Uterus (tissue), 4 donors: ENCODE measurements at places on chromosomes 4 and X. TPM values are rescaled to one million over a fixed set of nuclear protein-coding genes. Genes with fewer than 3 reads are reported as not detected.

- H3K4me1 ChIP-seq, result no peaks in the 10 kb centered on the region
- no peak overlapping the region for H3K4me3 ChIP-seq
- no peaks in the 10 kb centered on the region for H3K36me3 ChIP-seq
- no peaks in the 10 kb centered on the region for H3K27me3 ChIP-seq
- DNase-seq, result no peak
Measured at GRCh38 chr4:153266988-153267387, 62.7 kb downstream of the TRIM2 start.

GRCh38 chr4:36235306-36235705 lies 9.0 kb downstream of the ARAP2 start:
- no peak overlapping the region for H3K27ac ChIP-seq
- H3K27me3 ChIP-seq, result no peaks in the 10 kb centered on the region
- H3K4me1 ChIP-seq, result no peaks in the 10 kb centered on the region

- no peaks in the 10 kb centered on the region for H3K27me3 ChIP-seq
- no peak for DNase-seq
- H3K4me1 ChIP-seq, result no peaks in the 10 kb centered on the region
Measured at GRCh38 chrX:9683350-9683749, 82.3 kb downstream of the GPR143 start.

DNA sequence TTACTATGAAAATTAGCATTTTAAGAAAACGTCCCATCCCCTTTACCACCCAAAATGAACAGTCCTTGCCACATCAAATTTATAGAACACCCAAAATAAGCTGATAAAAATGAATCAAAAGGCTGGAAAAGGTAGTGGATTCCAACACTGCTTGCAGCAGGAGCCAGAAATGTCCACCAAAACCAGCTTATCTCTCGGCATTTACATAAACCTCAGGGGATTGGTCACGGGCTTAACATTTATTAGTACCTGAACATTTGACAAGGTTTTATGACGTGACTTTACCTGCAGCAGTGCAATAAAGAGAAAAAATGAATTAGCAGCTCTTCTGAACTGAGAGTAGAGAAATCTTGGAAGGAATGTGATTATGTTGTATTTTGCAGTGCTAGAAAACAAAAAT lies 31.6 kb downstream of the ATP8A1 start:
- H3K27ac ChIP-seq, result no peak overlapping the region
- H3K4me1 ChIP-seq, result no peaks in the 10 kb centered on the region
- H3K4me3 ChIP-seq, result no peak overlapping the region
- no peaks in the 10 kb centered on the region for H3K27me3 ChIP-seq
- no peak for DNase-seq
- no peaks in the 10 kb centered on the region for H3K36me3 ChIP-seq

Gene PRSS12
- 0.15 TPM for total RNA-seq

GRCh38 chr4:146674829-146675570 lies 36.3 kb downstream of the POU4F2 start:
- no peaks in the 10 kb centered on the region for H3K27me3 ChIP-seq
- H3K36me3 ChIP-seq, result no peaks in the 10 kb centered on the region
- H3K4me1 ChIP-seq, result no peaks in the 10 kb centered on the region
- no peak overlapping the region for H3K27ac ChIP-seq

GRCh38 chr4:182576601-182577289 lies 333.5 kb downstream of the TENM3 start:
- DNase-seq, result no peak
- no peaks in the 10 kb centered on the region for H3K4me1 ChIP-seq
- H3K36me3 ChIP-seq, result no peaks in the 10 kb centered on the region
- H3K27me3 ChIP-seq, result no peaks in the 10 kb centered on the region
- no peak overlapping the region for H3K27ac ChIP-seq
- H3K4me3 ChIP-seq, result no peak overlapping the region

Gene TRPC5OS
- total RNA-seq, result not detected

Gene PDE6B
- total RNA-seq, result 16.2 TPM

GRCh38 chrX:13014111-13015096 lies 30.0 kb downstream of the FAM9C start:
- no peak overlapping the region for H3K4me3 ChIP-seq
- DNase-seq, result no peak
- H3K27ac ChIP-seq, result no peak overlapping the region
- H3K4me1 ChIP-seq, result no peaks in the 10 kb centered on the region

Gene ARR3
- total RNA-seq, result not detected

Gene SPOCK3
- 47.5 TPM for total RNA-seq

DNA sequence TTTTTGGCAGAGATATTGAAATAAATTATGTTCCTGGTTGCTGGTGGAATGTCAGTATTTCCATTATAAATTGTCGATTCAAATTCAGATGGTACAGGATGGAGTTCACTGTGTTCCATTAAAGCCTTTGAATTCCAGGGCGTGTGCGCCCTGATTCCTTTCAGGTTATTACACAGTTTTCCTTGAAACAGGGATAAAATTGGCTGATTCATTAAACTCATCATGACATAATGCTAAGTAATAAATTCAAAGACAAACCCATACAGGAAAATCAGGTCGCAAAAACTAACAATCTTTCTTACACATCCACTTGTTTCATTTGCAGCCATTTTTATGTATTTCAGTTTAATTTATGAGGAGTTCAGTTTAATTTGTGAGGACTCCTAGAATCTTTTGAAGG lies 51.1 kb downstream of the RWDD4 start:
- no peaks in the 10 kb centered on the region for H3K27me3 ChIP-seq
- H3K4me3 ChIP-seq, result no peak overlapping the region
- no peak for DNase-seq
- H3K36me3 ChIP-seq, result no peaks in the 10 kb centered on the region

DNA sequence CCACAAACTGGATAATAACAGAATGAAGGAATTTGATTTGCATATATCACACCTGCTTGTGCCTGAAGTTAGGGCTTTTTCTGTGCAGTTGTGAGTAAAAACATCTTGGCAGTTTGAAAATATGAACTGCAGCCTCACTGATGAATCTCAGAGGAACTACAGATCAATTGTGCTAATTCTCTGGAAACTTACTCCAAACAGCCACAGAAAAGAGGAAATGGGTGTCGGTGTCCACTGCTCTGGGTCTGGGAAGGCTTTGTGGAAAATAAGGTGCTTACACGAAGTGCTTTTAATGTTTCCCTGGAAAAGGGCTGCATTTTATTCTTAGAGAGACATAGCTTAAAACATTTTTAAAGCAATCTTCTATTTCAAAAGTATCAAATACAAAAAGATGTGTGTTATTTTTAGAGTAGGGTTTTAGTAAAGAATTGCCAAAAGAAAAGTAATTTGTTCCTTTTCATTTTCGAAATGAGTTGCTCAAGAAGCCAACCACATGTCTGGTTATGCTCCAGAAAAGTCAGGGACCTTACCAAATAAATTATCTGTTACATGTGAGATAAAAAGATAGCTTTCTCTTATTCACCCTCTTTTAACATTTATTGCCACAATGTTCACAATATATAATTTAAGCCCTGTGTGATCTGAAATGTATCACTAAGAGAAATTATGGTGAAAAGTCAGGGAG lies 240.1 kb downstream of the FRAS1 start:
- H3K4me1 ChIP-seq, result peaks cover 5% of the 10 kb centered on the region
- H3K36me3 ChIP-seq, result no peaks in the 10 kb centered on the region
- H3K4me3 ChIP-seq, result no peak overlapping the region
- DNase-seq, result no peak
- H3K27me3 ChIP-seq, result no peaks in the 10 kb centered on the region
- H3K27ac ChIP-seq, result no peak overlapping the region

GRCh38 chr4:146640021-146640464 lies 1.4 kb downstream of the POU4F2 start:
- no peaks in the 10 kb centered on the region for H3K36me3 ChIP-seq
- no peak overlapping the region for H3K27ac ChIP-seq
- peaks cover 13% of the 10 kb centered on the region for H3K27me3 ChIP-seq
- H3K4me3 ChIP-seq, result no peak overlapping the region

Gene RRAGB
- 42.7 TPM for total RNA-seq

DNA sequence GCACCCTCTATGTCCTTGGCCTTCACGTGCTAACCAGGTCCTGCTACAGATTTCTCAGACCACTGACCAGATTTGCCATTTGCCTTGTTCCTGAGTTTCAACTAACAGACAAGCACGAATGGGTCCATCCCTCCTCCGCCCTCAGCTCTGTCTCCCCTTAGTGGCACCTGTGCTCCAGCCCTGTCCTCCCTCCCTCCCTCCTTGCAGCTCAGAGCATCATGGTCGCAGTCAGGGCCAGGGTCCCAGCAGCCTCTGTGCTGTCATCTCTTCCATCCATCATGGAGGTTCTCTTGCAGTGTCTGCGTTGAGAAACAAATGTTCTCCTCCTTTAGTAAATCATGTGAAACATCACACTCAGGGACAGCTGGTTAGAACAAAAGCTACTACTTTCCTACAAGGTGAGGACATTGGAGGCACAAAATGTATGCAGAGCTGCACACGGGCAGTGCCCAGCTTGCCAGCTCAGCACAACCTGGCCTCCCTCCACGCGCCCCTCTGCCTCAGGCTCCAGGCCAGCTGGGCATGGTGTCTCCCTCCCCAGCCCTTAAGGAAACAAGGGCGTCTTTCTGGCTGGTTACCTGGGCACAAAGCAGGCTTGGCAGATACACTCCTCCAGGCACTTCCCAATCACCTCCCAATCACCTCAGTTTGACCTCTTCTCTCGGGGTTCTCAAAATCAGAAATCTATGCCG lies 79.5 kb upstream of the ATP6AP2 start:
- no peak overlapping the region for H3K27ac ChIP-seq
- no peaks in the 10 kb centered on the region for H3K36me3 ChIP-seq
- H3K4me3 ChIP-seq, result no peak overlapping the region
- no peaks in the 10 kb centered on the region for H3K27me3 ChIP-seq
- no peak for DNase-seq

- H3K27me3 ChIP-seq, result no peaks in the 10 kb centered on the region
- H3K27ac ChIP-seq, result no peak overlapping the region
- H3K36me3 ChIP-seq, result no peaks in the 10 kb centered on the region
- H3K4me1 ChIP-seq, result no peaks in the 10 kb centered on the region
- H3K4me3 ChIP-seq, result no peak overlapping the region
Measured at GRCh38 chr4:126427853-126428252, 1113.1 kb downstream of the FAT4 start.

- no peak overlapping the region for H3K27ac ChIP-seq
- peaks cover 7% of the 10 kb centered on the region for H3K27me3 ChIP-seq
- H3K4me3 ChIP-seq, result no peak overlapping the region
- H3K4me1 ChIP-seq, result no peaks in the 10 kb centered on the region
Measured at GRCh38 chrX:45320191-45320590, 119.5 kb upstream of the DIPK2B start.

DNA sequence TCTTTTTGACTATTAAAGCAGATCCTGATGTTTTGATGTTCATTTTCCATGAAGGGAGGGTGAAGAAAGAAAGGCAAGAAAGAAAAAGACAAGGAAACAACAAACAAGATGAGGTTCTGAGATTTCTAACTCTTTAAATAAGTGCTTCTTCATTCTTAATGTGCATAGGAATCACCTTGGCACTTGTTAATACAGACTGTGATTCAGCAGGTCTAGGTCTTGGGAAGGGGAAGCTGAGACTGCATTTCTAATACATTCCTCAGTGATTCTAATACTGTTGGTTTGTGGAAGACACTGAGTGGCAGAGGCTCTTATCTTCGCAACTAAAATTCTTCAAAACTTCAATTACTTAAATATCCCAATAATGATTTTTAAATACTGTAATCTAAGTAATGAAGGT lies 95.2 kb upstream of the NAP1L5 start:
- H3K4me3 ChIP-seq, result no peak overlapping the region
- no peak overlapping the region for H3K27ac ChIP-seq
- no peaks in the 10 kb centered on the region for H3K36me3 ChIP-seq
- H3K4me1 ChIP-seq, result no peaks in the 10 kb centered on the region

DNA sequence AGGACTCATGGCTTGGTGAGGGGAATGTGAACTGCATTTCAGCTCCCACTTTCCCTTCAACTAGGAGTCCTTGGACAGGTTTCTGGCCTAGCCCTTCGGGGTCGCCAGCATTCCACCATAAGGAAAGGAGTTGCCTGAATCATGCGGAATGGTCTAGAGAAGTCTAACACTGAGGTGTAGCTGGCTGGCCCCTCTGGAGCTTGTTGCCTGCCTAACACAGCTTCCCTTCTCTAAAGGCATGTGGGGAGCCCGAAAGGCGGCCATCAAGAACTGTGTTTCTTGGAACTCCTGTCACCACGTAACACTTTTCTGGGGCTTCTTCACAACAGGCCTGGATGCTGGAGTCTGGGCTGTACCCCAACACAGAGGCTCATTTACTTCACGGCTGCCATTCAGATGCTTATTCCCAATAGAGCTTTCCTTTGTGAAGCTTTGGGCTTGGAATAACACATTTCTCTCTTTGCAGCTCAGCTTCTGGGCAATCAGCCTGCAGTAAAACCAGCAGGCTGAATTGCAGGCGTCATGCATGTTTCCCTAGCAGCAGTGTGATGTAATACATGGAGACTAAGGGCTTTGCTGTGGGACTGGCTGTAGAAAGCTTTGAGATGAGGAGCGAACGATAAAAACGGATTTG lies 5.4 kb downstream of the GABRQ start:
- no peaks in the 10 kb centered on the region for H3K36me3 ChIP-seq
- no peak overlapping the region for H3K4me3 ChIP-seq
- no peak for DNase-seq
- no peaks in the 10 kb centered on the region for H3K4me1 ChIP-seq

DNA sequence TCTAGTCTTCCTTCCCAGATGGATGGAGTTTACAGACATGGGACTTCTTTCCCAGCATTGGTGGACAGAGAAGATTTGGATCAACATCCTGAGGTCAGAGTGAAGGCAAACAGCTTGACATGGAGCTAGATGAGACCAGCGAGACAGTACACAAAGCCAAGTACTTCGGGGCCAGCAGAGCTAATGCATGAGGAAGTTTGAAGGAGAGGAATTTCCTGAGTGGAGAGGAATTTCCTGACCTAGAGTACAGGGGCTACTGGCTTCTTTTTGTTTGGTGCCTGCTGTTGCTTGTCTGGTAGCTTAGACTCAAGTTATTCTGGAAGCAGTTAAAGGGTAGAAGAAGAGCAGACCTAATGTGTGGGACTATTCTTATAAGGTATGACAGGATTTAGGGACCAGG lies 69.1 kb upstream of the EOLA2 start:
- no peaks in the 10 kb centered on the region for H3K36me3 ChIP-seq
- no peak overlapping the region for H3K27ac ChIP-seq
- DNase-seq, result no peak

GRCh38 chrX:66014556-66014955 lies 25.3 kb downstream of the VSIG4 start:
- no peak overlapping the region for H3K4me3 ChIP-seq
- H3K4me1 ChIP-seq, result no peaks in the 10 kb centered on the region
- H3K27ac ChIP-seq, result no peak overlapping the region
- no peaks in the 10 kb centered on the region for H3K27me3 ChIP-seq

DNA sequence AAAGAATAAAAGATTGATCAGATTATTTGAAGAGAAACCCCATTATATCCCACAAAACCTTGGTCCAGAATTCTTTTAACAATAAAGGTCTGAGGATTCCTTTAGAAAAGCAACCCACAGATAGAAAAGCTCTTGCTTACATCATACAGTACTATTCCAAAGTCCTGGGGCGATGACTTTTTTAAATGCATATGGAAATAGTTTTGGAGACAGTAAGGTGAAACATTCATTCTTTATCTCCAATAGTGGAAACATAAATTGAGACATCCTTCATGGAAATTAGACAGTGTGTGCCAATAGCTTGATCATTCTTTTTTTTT lies 85.7 kb upstream of the UCP1 start:
- H3K27me3 ChIP-seq, result no peaks in the 10 kb centered on the region
- H3K27ac ChIP-seq, result no peak overlapping the region
- no peaks in the 10 kb centered on the region for H3K36me3 ChIP-seq
- H3K4me3 ChIP-seq, result no peak overlapping the region
- H3K4me1 ChIP-seq, result no peaks in the 10 kb centered on the region

GRCh38 chr4:83170952-83171399 lies 56.4 kb upstream of the PLAC8 start:
- no peak for DNase-seq
- H3K36me3 ChIP-seq, result no peaks in the 10 kb centered on the region

Gene CENPVL1
- total RNA-seq, result not detected
